Activated T-helper 1 cell treated with anti-CD3 and anti-CD28 coated beads, Interleukin-2, amount 50 U/mL, for 16 hours (primary cell): ENCODE measurements at places on chromosomes 5 and 9.

DNA sequence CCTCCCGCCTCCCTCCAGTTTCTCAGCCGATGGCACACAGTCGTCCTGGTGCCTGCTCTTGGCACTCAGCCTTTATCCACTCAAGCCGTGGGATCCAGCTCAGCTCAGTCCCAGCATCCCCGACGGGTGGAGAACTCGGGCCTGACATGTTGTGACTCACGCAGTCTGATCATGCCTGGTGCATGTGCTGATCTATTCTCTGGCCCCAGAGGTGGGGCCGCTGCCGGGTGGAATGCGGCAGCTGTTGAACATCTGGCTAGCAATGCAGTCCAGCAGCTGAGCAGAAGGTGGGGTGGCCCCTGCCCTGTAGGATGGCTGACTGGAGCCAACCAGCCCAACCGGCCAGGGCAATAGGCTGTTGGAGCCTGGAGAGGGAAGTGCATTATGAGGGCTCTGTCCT, 1.7 kb upstream of the AIF1L start:
- DNase-seq: no peak

DNA sequence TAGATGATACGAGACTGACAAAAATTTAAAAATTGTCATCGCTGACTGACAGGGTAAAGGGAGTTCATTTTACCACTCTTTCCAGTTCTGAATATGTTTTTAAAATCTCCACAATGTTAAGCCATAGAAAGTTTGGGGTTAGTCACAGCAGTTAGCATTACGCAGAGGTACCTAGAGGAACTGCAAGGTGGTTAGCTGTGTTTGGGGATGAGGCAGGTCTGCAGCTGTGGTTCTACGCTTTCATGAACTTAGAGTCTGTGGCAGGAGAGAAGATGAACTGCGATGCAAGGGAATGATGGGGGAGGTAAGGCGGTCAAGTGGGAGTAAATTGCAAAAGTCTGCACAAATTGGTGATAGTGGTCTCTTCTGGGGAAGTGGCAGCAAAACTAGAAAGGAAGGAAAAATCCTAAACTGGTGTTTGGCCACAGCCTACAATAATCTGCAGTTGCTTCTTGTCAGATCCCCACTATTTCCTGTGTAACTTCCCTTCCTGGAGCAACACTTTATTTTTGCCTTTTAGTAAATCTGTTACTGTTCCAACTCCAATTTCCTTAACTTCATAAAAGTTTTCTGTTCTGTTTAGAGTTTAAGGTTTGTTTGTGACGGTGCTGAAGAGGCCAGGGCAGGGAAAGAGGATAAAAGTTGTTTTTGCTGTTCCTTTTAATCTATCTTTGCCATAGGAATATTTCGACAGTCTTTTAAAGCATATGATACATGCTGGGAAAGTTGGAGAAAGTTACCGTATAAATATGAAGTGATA, 38.6 kb upstream of the SNX2 start:
- no peak for DNase-seq

DNA sequence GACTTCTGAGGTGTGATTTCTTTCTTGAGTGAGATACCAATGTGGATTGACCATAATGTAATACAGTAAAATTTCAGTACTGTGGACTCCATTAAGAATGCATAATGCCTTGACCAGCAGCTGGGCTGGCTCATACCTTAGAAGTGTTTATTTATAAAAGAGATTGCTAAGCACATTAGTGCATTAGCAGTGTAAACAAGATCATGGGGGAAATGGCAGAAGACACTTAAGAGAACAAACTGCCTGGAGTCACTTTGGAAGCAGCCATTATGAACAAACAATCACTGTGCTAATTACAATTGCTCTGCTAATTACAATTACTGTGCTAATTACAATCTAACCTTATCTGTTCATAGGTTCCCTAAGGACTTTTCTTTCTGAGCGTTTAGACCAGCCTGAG, 104.2 kb downstream of the TRIM32 start:
- no peak for DNase-seq

- DNase-seq: no peak
Observed at GRCh38 chr5:98110791-98111190, 662.7 kb upstream of the RGMB start.

DNA sequence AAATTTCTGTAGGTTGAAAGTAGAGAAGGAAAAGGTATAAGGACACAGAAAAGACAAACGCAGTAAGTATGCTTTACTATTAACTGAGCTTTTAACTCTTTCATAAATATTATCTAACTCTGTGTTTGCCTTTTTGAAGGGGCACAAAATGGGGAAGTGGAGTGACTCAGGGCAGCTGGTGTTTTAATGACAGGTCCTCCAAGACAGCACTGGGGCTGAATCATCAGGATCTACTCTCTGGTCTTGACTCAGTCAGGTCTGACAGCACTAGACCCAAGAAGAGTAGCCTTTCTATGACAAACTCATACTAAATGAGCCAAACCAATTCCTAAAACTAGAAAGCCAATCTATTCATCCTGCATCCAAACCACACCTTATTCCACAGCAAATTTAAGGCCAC, 102.2 kb downstream of the APTX start:
- no peak for DNase-seq

DNA sequence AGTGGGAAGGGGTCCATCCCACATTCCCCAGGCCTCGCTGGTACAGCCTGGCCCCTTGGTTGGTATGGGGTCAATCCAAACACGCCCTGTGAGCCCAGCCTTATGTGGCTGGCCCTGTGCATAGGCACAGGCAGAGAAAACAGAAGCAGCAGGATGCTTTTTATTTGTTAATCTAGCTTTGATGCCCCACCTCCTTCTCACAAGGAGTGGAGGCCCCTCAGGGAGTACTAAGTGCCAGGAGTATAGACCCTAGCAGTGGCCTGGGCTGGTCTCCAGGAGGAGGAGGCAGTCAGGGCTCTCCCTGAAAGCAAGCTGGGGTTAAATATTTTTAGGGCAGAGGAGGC, 14.6 kb upstream of the TCF7 start:
- no peak for DNase-seq

GRCh38 chr5:95471487-95471886, 80.3 kb downstream of the FAM81B start:
- DNase-seq: no peak

- DNase-seq: no peak
Observed at GRCh38 chr5:138793575-138793974, 40.4 kb downstream of the CTNNA1 start.

GRCh38 chr5:94159144-94159543, 417.7 kb upstream of the POU5F2 start:
- DNase-seq: no peak

GRCh38 chr5:56951946-56952691, at the start of gene MIER3:
MIER3 (minus strand) TSS chr5:56952123; CDS start chr5:56952102, 21 bp downstream.
- DNase-seq: peak; percentile 62

DNA sequence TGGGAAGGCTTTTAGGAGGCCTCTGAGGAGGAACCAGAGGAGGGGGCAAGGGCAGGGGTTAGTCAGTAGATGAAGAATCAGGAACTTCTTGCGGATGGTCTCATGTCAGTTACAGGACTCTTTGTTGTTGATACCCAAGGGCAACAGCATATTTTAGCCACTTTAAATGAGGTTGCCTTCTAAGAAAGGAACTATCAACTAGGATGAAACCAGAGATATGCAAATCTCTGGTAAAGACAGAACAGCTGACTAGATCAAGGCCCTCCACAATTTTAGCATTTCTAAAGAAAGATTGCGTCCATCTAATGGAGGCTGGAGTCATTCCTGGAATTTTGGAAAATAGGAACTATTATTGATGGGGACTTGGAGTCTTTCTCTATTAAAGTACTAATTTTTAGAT, 57.7 kb upstream of the KLF4 start:
- no peak for DNase-seq

GRCh38 chr5:14107536-14107935, 35.6 kb upstream of the TRIO start:
- DNase-seq: no peak
